ENCODE measurements at places on chromosomes 7 and 10.

GRCh38 chr10:54139819-54140428, 661.1 kb downstream of the PCDH15 start:
- no peak for DNase-seq

- DNase-seq, result no peak
Measured at GRCh38 chr7:43588477-43589132, 5.7 kb downstream of the STK17A start.

GRCh38 chr10:497289-497688, 192.2 kb downstream of the DIP2C start:
- DNase-seq, result no peak

DNA sequence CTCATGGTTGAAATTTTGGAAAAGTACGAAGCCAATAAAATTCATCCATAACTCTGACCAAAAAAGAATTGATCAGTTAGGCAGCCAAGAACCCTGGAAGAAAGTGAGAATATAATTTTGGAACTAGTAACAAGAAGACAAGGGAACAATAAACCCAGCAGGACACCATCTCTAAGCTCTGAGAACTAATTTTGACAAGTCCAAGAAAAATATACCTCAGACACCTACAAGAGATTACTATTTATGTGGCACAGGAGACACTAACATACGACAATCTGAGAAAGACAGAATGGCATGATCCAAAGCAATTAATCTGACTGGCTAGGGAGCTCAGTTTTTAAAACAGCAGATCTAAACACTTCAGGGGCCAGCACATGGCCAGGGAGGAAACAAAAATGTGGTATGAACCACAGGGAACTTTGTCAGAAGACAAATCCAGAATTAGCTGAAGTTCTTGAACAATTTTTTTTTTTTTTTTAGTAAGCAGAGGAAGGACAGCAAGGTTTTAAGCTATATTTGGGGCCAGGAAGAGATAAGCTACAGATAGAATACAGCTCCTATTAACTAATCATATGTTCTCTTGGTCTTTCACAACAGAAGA, 38.9 kb downstream of the PARD3 start:
- DNase-seq, result no peak

GRCh38 chr10:25725917-25726716, 207.9 kb upstream of the MYO3A start:
- peak; percentile 18 for DNase-seq
